A549 (cell line): ENCODE measurements at places on chromosomes 16 and 17.
A peak's percentile ranks its signal among the peaks of the same experiment; 100 is the strongest.

DNA sequence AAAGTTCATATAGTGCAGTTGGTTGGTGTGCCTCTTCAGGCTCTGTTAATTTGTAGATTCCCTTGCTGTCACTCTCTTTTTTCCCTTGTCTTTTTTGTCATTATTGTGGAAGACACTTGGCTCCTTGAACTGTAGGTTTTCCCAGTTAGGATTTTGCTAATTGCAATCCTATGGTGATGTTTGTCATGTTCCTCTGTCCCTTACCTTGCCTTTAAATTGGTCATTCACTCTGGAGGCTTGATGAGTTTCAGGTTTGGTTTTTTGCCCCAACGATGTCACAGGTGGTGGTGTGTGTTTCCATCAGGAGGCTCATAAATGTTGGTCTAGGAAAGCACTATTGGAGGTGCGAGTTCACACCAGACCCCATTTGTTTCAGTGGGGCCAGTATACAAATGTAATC is 383.7 kb downstream of the SNX29 start:
- DNase-seq, result no peak

GRCh38 chr16:57998992-57999365 is 1.5 kb downstream of the ZNF319 start:
- no peak for DNase-seq

DNA sequence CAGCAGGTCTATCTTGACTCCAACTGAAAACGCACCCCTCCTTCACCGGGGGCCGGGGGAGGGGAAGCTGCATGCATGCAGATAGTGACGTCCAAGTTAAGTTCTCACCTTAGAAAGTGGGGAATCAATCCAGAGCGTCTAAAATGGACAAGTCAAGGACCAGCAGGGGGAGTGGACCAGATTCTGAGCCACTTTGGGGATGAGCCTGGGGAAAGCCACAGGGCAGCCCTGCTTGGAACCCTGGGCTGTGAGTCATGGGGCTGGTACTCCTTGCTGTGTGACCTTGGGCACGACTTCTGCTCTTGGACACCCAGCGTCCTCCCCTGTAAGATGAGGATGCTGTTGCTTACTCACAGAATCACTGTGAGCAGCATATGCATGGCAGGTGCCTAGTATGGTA is 9.1 kb downstream of the TNFRSF13B start:
- DNase-seq, result peak; percentile 64

- no peak for DNase-seq
These were observed 162.0 kb upstream of the RPH3AL start for GRCh38 chr17:514584-514983.

DNA sequence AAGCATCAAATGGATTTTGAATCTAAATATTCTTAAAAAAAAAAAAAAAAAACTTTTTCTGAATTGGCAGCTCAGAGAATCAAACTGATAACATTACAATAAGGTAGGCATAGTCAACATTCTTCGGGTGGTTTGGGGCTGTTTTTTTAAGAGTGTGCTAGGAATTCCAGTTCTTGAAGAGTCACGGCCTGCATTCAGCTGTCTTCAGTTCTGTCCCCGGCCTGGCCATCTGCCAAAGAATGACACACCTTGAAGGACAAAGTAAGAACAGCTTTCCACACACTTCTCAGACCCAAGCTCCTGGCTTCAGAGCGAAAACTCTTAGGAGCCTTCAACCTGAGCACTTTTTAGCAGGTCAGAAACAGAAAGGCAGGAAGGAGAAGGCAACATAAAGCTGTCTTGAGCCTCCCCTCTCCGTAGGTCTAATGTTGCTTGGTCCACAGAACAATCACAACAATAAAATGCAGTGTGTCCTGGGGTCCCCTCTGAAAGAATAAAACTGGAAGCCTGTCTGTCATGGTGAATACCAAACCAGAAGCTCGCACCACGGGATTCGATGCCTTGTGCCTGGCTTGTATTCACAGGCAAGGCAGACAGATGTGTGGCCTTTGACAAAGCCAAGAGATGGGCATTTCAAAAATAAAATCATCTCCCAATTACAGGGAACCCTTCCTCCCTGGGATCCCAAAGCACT is 524.4 kb upstream of the ZFHX3 start:
- DNase-seq, result no peak

DNA sequence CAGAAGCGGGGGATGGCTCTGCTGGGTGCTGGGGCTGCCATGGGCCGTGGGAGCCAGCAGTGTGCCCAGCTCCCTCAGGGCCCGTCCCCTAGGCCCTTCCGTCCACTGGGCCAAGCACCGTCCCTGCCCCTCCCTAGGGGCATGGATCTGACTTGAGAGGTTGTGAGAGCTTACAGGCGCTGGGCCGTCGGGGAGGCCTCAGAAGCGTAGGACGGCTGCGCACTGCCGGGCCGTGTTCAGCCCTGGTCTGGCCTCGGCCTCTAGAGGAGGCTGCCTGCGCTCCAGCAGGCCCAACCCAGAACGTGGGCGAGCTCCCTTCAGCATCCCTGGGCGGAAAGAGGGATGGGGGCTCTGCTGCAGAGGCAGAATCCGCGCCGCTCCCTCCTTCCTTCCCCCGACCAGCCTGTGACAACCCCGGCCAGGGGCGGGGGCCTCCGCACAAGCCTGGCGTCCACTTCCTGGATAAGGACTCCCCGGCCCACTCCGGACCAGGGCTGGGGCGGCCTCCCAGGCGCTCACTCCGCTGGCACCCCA is 685 bp upstream of the MPG start:
- peak; percentile 73 for DNase-seq

DNA sequence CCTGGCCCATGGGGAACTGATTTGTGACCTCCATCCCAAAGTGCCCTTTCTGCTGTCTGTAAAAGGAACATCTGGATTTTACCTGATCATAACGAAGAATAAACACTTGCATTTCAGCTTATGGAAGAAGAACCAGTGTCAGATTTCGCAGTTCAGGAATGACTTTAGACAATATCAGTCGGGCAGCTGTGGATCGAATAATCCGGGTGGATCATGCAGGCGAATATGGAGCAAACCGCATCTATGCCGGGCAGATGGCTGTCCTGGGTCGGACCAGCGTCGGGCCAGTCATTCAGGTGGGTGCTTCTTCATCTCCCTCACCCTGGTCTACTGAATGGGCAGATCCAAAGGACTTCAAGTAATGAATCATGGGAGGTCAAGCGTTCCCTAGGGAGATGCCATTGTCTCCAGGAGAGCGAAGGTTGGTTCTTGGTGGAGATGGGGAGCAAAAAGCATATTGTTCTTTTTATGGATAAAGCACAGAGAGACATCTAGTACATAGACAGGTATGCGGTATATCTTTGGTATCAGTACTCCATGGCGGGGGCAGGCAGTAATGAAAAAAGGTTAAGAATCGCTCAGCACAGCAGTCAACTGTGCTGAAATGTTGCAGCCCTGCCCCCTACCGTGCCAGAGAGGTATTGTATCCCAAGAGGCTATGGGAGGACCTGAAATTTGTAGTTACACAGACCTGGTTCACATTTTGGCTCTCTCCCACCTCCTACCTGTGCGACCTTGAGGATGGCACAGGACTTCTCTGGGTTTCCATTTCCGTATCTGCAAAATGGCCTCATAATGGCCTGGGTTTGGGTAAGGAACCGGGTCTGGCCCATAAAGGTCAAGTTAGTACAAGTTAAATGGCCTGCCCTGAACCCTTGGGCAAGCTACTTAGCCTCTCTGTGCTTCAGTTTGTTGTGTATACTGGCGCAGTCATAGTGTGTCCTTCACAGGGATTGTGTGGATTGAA is 4.7 kb downstream of the COQ7 start:
- DNase-seq, result peak; percentile 77

DNA sequence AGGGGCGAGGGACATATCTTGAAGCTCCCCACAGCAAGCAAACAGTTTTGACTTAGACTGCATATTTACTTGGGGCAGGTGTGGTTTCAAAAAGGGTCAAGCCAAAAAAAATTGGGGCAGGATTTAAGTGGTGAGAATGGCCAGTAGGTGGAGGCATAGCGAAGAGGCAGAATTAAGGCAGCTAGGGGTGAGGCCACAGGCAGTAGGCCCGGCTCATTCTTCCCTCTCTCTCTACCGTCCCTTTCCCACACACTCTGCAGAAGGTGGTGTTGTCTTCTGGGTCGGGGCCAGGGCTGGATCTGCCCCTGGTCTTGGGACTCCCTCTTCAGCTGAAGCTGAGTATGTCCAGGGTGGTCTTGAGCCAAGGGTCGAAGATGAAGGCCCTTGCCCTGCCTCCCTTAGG is 2.6 kb downstream of the SHBG start:
- peak; percentile 79 for DNase-seq
